ENCODE measurements at places on chromosomes 6 and 20.

DNA sequence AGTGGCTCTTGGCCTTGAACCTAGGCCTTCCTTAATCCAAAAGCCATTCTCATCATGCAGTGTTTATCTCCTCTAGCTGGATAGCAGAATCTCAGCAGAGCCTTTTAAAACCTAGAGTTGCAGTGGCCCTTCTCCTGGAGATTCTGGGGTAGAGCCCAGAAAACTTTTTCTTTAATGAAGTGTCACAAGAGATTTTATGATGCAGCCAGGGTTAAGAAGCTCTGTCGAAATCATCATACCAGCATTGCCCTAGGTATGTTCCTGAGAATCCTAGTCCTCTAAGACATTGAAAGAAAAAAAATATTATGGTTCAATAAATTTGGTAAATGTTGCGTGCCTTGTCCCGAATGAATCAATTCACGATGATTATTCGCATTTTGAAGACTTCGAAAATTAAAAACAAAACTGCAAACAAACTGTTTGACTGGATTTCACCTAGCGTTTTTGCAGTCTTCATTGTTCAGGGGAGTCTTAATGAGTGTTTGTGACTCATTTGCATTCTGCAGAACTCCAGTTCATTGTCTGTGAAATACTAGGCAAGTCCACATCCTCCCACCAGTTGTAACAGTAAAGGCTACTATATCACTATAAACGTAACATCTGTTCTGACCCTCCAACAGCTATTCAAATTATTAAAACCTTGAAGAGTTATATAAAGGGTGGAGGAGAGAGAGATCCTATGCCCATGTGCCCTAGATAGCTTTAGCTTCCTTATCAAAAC, 198.6 kb downstream of the UST start:
- DNase-seq = no peak

- no peak for DNase-seq
These were observed 104.9 kb downstream of the ASXL1 start for GRCh38 chr20:32462900-32463641.

- no peak for DNase-seq
These were observed 187.7 kb downstream of the NFATC2 start for GRCh38 chr20:51354769-51355319.

DNA sequence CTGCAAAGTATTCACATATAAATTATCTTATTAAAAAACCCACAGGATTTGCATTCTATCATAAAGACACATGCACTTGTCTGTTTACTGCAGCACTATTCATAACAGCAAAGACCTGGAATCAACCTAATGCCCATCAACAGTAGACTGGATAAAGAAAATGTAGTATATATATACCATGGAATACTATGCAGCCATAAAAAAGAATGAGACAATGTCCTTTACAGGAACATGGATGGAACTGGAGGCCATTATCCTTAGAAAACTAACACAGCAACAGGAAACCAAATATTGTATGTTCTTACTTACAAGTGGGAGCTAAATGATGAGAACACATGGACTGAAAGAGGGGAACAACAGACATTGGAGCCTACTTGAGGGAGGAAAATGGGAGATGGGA, 97.0 kb downstream of the FAM217A start:
- DNase-seq = no peak

Data from activated CD4-positive, alpha-beta T cell treated with anti-CD3 and anti-CD28 coated beads, Interleukin-2, amount 50 U/mL, for 24 hours (primary cell).